ENCODE measurements at places on chromosomes 2 and 18.

GRCh38 chr2:200383380-200384110 lies 77.1 kb downstream of the SPATS2L start:
- DNase-seq: no peak

DNA sequence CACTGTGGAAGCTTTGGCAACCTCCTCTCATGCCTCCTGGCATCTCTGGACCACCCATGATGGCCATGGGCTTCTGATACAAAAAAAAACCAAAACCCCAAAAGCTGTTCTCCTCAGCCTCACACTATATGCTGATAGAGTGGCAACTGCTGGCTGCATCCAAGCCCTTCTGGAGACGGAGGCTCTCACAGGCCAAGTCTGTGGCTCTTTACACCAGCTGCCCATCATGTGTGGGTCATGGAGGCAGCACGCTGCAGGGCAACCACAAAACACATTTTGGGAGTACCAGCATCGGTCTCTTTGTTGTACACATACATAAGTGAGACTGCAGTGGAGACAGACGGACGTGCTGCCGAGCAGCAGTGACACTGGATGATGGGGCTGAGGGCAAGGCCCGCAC lies 45.3 kb downstream of the SP110 start:
- no peak for DNase-seq

DNA sequence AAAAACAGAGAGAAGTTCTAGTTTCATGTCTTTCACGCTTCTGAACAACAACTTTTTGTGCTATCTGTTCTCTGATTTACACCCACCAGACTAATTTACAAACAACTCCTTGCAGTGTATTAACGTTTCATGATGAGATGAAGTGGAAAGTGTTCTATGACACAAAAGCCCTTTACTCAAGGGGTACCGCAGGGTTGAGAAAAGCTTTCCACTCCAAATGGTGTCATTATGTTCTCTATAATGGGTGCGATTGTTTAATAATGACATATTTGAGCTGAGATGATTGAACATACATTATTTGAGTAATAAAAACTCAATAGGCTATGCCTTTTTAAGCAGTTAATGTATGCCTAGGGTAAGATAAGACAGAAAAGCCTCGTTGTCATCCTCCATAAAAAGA lies 76.3 kb downstream of the ACTR3 start:
- DNase-seq: no peak

DNA sequence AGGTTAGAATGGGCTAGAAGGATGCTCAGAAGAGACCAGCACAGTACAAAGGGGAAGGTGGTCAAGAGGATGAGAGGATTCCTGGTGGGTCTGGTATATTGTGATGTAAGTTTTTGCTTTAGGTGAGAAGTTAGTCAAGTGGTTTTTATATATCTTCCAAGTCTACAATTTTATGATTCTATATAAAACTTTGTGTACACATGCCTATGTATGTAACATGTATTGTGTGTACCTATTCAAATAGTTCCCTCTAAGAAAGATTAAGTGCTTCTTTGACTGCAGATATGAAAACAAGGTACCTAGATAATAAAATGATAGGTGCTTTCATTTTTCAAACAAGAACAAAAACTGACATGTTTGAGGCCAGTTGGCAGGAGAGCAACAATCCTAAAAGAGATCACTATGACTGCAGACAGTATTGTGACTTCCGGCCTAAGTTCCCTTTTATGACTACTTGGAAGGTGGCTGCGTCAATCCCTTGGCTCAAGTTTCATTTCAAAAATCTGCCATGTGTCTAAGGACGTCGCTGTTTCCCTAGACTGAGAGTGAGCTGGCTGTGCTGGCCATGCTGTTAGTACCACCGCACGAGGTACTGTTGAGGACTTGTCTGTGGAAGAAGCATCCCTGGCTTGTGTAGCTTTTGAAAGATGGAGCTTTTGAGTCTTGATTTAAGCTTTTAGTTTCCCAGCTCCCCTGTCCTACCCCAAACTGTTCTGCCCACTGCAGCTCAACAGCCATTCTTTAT lies 123.1 kb downstream of the PRPF40A start:
- DNase-seq: no peak

GRCh38 chr18:62716619-62717168 lies 1.4 kb downstream of the PHLPP1 start:
- peak; percentile 16 for DNase-seq

- DNase-seq: no peak
Observed at GRCh38 chr2:133107058-133107815, 437.2 kb upstream of the LYPD1 start.

DNA sequence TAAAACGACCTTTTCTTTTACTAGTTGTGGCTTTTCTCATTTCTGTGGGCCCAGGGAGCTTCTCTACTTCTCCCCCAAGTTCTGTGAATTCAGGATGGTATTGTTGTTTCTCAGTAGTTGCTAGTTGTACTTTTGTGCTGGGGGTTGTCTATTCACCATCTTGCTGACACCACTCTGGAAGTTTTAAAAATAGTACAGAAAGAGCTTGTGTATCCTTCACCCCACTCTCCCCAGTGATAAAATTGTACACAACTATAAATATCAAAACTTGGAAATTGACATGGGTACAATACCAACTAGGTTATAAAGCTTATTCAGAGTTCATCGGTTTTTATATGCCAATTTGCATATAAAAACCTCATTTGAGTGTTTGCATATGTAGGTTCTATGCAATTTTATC lies 45.3 kb upstream of the REEP1 start:
- no peak for DNase-seq

- no peak for DNase-seq
Observed at GRCh38 chr2:155815851-155816250, 516.7 kb downstream of the NR4A2 start.

DNA sequence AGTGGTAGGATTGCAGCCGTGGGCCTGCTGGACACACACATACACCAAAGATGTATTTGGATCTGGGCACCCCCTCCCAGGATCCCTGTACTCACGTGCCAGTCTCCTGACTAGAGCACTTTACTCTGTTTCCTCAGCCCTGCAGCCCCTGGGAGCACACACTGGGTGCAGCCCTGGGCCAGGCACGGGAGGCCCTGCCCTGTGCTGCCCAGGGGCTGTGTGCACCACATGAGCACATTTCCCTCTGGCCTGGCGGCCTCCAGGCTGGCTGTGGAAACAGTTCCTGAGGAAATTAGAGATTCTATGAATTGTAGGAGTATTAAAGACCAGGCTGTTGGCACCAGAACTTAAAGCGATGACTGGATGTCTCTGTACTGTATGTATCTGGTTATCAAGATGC lies 45.4 kb downstream of the BCL2L11 start:
- no peak for DNase-seq

DNA sequence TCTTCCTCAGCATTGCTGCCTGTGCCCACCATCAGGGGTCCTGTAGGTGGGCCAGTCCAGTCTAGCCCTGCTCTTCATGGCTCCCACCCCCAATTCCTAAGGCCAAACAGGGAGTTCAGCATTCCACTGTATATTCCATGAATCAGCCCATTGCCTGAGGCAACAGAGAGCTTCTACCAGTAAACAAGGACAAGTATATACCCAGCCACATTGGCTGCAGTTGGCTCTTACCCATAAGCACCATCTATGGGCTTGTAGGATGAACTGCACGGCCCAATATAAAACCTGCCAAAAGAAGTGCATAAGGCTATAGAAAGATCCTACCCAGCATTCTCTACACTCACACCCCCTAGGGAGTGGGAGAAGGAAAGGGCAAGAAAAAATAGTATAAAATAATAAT lies 95.1 kb upstream of the SALL3 start:
- DNase-seq: no peak

DNA sequence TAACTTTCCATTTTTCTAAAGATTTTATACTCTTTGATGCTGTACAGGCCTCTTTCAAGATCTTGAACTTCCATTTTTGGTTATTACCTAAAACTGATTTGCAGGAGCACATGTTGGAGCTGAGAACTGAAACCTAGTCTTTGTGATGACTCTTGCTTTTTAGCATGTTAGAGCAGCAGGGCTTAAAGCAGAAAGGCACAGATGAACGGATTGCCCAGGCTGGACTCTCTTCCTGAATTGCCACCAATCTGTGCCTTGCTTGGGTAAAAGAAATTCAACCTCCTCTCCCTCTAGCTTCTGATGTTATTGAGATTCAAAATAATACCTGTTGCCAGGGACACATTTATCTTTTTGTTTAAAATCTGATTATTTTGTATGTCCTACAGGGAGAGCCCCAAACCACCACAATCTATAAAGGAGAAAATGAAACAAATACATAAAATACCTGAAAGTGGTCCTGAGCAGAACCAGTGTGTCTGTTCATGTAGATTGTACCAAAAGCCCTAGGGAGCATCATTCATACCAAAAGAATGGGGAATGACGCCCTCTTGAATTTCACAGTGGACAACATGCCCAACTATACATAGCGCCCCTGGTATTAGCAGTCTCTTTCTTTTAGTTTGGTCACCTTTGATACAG lies 277.0 kb upstream of the MAP2 start:
- no peak for DNase-seq

GRCh38 chr2:190976521-190976920 lies 37.5 kb downstream of the STAT1 start:
- DNase-seq: no peak

GRCh38 chr2:233408366-233409285 lies 54.3 kb downstream of the DGKD start:
- no peak for DNase-seq

GRCh38 chr18:906416-907114 lies 1.9 kb downstream of the ADCYAP1 start:
- no peak for DNase-seq

- no peak for DNase-seq
Observed at GRCh38 chr2:29497375-29497774, 382.2 kb downstream of the CLIP4 start.

GRCh38 chr2:151808258-151809072 lies 19.8 kb downstream of the ARL5A start:
- DNase-seq: no peak

- DNase-seq: no peak
Observed at GRCh38 chr2:60926741-60927552, 45.6 kb downstream of the REL start.

- no peak for DNase-seq
Observed at GRCh38 chr2:148021886-148022285, 995 bp downstream of the MBD5 start.

DNA sequence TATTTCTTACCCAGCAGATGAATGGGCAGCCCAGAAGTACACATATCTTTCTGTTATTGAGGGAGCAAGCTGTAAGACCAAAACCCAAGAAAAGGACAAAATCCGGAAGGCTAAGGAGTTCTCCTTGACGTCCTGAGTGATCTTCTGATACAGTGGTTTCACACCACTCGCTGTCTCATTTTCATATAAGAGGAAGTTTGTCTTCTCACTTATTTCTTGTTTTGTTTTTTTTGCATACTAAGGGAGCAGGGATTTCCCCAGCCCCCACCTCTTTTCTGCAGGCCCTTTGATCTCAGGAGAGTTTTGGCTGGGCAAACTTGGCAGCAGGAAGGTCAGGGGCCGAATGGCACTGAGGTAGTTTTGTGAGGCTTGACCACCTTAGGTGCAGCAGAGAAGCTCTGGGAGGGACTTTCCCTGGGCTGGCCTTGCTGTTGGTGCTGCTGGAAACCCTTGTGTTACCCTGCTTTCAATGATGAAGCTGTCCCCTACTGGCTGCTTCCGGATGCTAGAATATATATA lies 13.3 kb downstream of the CHRNA1 start:
- DNase-seq: no peak

DNA sequence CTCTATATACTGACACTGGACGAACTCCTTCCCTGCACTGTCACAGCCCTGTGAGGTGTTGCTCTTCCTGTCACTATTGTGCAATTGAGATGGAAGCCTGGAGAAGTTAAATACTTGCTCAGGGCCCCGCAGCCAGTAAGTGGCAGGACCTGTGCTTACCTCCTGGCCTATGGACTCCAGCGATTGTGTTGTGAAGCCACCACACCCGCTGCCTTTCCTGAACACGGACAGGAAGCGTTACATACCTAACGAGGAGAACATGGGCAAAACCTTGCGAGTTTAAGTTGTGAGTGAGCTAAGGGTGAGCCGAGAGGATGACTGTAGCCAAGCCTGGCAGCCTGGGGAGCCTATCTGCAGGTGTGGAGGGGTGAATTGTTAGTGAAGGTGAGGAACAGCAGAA lies 26.1 kb downstream of the RAB31 start:
- DNase-seq: no peak

DNA sequence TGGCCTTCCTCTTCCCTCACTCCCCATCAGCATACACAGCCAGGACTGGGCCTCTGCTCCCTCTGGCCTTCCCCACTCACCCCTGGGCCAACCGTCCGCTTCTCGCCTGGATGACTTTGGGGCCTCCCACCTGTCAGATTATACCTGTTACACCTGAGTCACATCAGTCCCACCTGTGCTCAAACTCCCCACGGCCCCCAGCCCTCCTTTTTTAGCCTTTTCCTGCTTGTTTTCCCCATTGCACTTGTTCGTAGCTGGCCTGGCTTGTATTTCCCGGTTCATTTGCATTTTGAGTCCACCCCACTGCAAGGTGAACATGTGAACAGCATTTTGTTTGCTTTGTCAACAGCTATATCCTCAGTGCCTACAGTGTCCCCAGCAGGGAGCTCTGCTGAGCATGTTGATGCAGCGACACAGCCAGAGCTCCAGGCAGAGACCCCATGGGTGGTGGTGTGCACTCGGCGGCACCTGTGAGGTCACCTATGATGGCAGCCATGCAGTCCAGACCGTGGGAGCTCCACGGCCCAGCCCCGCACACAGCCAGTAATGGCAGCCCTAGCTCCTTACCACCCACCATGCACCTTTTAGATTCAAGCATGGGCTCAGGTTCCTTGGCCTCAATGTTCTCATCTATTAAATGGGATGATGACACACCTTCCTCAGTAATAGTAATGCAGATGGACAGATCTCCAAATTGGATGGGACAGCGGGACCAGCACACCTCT lies 276.4 kb upstream of the HS6ST1 start:
- DNase-seq: no peak

Measured in activated CD8-positive, alpha-beta memory T cell treated with anti-CD3 and anti-CD28 coated beads for 48 hours (primary cell).